ENCODE measurements at places on chromosomes 6 and 20.

DNA sequence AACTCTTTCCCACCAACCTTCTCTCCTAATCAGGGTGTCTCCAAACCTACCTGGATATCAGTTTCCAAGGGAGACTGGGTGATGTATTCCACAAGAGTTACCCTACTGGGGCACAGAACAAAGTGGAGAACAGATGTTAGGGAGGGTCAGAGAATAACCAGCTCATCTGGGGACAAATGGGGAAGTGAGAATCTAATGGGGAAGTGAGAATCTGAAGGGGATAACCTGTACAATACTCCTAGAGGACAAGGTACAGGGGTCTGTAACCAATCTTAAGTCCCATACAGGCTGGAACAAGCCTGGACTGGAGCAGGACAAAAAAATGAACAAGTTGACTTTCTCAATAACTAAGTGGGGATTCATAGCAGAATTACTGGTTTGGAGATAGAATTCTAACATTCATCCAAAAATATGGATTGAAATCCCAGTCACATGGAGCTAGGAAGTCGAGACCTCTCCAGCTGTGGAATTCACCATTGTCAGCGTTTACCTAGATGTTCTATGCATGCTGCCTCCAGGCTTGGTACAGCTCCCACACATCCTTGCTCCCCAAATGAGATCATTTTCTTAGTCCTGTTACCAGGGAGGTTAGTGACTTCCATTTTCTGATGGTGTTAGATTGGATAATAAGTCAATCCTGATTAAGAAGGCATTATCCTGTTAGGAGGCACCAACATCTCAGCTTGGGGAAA is 214.8 kb upstream of the MOCS1 start:
- no peak for DNase-seq

GRCh38 chr6:155495011-155495768 is 39.6 kb upstream of the NOX3 start:
- DNase-seq, result no peak

DNA sequence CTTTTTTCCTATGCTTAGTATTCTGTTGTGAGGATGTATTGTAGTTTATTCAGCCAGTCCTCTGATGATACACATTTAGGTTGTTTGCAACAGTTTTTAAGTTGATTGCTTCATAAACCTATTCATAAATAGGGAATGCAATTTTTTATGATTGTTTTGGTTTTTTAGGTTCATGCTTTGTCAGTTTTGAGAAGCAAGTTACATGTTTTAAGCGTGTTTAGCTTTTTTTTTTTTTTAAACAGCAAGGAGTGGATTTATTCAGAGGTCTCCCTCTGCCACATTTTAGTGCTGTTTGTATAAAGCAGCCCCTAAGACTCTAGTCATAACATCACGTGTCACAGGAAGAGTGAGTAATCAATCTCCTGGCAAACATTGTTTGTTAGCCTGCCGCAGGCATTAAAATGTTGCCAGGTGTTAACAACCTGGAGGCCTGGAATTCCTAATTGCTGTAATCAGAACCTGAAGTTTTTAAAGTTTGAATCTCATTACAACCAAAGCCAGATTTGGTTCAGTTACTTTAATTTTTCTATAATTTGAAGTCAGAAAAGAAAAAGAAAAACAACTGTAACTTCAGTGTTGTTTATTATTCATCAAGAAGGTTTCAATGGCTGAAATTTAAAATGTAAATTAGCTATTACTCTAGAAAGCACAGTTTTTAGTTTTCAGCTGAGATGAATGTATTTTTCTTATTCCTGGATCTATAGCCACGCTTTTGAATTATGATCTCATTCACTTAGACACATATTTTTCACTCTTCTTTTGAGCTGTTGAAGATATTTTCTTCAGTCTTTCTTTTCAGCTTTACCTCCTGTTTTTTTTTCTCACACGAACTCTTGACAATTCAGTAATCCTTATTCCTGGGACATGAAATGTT is 59.2 kb downstream of the KCNS1 start:
- no peak for DNase-seq

DNA sequence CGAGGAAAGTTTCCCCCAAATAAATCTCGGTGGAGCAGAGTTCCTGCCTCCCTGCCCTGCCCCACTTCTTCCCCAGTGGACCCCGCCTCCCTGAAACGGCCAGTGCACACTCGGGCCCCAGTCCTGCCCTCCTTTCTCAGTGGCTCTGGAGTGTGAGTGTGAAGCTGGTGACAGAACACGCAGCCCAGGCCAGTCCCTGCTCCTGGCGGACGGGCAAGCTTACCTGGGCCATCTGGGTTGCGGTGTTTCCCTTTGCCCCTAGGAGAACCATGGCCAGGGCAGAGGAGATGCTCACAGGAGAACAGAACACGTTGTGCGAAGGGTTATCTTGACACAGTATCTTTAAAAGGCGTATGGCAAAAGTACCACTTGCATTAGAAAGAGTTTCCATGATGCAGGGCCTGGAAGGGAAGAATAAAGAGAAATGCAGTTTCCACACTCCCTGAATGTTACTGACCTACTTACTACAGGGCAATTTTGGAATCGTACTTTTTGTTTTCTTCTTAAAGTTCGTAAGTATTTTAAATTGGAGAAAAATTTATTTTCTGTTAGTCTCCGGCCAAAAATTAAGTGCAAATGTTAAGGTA is 2.8 kb downstream of the SERPINB9 start:
- DNase-seq, result no peak

DNA sequence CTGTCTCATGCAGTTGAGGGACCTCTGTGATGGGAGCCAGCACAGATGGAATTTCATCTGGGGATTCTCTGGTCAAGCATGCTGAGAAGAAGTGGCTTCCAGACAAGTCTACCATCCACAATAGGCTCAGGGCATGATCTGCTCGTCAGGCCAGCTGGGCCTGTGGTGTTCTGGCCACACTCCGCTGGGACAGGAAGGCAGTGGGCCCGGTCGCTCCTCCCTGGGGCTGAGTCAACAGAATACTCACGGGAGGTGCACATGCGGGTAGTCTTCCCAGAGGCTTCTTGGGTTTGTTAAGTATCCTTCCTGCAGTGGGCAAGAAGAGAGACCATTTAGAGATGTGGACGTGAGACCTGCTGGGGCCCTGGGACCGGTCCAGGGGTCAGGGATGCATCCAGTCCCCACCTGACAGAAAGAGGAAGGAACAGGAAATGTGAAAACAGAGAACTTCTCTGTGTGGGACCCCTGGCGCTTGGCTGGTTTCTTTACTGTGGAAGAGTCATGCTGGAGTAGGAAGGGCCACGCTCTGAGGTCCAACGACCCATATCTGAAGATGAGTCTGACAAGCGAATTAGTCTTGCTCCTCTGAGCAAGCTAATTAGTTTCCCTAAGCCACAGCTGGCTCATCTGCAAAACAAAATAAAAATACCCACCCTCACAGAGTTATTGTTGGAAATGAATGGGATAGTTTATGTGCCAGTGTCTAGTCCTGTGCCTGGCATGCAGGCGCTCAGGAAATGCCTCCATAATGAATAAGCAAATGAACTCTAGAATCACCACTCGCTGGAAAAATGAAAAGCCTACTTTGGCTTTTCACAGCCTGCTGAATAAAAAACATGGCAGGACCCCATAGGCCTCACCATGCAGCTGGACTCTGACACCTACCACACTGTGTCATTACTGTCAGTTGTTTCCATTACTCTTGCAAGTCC is 67.3 kb downstream of the TRAM2 start:
- no peak for DNase-seq

DNA sequence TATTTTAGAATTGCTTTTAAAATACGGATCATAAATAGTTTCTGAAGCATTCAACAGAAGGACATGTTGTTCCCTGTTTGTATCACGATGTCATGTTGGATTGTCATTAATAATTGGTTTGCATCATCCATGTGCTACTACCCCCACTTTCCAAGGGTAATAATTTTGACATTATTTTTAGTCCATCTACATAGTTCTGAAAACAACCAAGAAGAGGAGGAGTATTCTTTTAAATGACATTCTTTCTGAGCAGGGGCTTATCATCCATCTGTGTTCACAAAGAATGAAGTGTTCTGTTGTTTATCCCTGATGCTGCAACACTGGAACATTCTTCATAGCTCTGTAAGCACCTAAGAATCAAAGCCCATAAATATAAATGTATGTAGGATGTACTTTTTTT is 151.0 kb upstream of the CITED2 start:
- no peak for DNase-seq

DNA sequence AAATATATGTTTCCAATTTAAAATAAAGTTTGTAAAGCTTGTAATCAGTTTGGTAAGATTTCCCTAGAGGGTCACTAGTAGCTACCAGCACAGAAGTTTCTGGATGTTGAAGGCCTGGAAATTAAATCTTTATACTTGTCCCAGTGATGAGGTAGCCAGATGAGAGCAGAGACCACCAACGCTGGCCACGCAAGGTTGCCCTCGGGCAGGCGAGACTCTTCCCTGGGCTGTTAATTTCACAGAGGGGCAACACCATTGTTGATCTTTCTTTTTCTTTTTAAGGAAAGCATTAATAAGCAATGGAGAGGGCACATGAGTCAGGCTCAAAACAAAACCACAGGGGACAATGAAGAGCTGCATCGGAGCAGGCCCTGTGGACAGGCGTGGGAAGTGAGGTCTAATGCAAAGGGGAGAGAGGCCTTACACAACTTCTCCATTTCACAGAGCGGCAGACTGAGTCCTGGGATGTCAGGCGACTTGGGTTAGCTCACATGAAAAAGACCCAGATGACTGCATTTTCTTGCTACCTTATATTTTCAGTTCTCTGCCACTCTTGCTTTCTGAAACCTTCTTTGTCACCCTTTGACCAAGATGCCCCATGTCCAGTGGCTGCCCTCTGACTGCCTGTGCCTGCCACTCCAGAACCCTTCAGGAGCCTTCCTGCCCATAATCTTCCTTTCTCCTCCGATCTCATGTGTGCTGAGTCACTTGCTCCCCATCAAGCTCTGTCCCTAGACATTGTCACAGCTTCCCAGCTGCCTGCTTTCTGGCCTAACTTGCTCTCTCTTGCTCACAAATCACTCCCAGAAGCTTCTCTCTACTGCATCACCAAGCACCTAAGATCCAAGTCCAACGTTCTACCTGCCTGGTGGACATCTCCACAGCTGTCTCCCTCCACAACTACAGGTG is 107.7 kb upstream of the CDYL start:
- DNase-seq, result no peak

DNA sequence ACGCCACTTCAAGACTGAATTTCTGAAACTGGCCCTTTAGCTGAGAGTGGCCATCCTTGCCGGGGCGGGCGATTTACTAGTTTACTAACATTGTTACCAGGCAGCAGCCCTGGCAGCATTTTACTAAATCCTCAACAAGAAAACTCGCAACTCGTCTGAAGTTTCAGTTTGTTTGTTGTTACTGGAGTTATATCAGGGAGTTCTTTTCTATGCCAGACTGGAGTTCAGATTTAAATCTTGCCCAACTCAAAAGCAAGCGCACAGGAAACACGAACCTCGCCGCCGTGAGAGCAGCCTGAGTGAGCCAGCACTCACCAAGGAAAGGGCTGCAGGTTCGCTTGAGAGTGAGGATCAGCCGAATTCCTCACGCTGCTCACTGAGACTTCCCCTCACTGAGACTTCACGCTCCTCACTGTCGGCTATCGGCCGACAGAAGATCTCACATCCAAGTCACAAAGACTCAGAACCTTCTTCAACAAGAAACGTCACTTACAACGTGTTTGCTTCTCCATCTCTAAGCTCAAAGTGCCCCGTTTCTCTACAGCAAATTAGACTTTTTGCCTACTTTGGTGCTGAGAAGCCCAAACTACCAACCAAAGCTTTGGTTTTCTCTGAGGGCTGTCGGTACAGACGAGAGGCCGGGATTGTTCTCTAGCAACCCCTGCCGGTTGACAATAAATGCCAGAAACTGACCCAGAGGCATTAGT is 78.9 kb downstream of the OLIG3 start:
- peak; percentile 34 for DNase-seq

DNA sequence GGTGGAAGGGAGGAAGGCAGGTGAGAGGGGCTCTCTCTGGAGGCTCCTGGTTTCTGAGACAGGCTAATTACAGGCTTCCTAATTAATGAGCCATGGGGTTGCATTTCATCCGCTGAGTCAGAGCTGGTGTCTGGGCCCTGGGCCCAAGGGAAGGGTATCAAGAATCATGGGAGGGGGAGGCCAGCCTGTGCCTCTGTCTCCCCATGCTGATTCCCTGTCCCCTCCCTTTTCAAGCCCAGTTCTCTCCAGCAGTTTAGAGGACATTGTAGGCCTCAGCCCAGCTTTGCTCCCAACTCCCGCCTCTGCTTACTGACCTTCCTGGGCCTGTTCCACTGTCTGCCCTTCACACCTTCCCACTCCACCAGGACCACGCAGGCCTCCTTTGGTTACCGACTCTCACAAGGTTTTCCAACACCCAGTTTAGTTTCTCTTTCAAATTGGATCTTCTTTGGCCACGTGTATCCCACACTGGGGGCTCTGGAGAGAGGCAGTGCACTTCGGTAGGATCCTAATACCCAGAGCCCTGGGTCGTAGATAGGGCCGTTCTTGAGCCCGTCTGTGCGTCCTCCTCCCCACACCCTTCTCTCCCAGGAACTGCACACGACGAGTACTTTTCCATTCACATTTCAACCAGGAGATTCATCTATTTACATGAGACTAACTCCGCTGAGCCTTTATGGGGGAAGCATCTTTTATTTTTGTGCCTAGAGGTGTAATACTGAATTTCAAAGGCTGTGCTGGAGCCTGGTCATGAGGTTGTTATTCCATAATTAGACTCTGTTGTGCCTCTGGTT is 18.2 kb upstream of the AVP start:
- DNase-seq, result no peak

GRCh38 chr6:149458196-149458595 is 26.6 kb downstream of the ZC3H12D start:
- DNase-seq, result no peak

- DNase-seq, result no peak
These were observed 121.7 kb upstream of the EXOC2 start for GRCh38 chr6:814378-815347.

- DNase-seq, result no peak
These were observed 44.6 kb upstream of the HDDC2 start for GRCh38 chr6:125346201-125346925.

GRCh38 chr20:61814726-61815125 is 251.0 kb downstream of the TAF4 start:
- no peak for DNase-seq

GRCh38 chr6:167000759-167001158 is 1.6 kb downstream of the CEP43 start:
- no peak for DNase-seq

GRCh38 chr6:160253714-160254113 is 4.9 kb downstream of the SLC22A2 start:
- DNase-seq, result no peak

DNA sequence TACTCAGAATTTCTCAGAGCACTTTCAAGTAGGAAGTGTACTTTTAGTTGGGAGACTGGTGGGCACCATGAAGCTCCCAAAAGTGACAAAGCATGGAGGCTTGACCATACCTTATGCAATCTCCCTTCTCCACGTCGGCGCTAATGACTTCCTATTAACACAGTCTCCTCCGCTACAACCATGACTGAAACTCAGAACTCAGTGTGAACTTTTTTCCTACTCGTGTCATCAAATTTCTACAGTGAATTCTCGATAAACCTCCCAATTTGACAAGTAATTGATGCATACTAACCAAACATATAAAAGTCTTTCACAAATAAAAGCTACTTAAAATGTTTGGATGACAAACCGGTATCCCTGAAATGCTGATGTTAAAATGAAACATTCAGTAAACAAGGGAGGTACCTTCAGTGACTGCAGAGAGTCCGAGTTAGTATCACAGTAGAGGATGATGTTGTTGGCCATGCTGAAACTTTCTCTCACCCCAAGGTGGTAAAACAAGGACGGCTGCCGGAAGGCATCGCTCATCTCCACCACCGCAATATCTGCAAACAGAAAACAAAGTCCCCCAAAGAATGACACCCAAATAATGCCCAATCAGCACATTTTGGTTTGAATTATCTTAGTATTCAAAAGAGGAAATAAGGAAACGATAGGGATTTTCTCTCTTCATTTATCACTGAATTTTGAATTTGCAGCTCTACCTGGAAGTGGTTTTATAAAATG is 72.1 kb downstream of the MAP3K5 start:
- no peak for DNase-seq
